CD4-positive, alpha-beta T cell treated with Interleukin-6 at 100 ng/mL for 8 hours (primary cell): ENCODE measurements at places on chromosomes 12 and 14.

- DNase-seq: peak; percentile 68
These were observed 122.9 kb downstream of the PRKCH start for GRCh38 chr14:61444215-61444768.

DNA sequence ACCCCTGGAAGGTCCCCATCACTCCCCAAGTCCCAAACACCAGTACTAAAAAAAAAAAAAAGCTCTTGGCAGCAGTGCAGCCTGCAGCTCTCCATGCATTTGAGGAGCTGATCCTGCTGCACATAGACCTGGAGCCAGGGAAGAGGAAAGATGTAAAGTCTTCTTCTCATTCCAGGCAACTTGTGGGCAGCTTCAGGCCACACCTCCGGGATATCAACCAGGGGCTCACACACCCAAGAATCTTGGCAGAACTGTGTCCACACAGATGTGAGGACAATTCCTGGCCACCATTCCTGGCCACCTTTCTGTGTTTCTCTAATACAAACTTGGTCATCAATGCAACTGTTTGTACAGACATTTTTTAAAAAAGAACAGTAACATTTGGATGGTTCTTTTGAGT lies 72.7 kb downstream of the TMEM132C start:
- no peak for DNase-seq

- DNase-seq: no peak
These were observed 869 bp upstream of the RIMBP2 start for GRCh38 chr12:130716969-130717366.

GRCh38 chr14:55800156-55800785 lies 220.3 kb downstream of the KTN1 start:
- DNase-seq: no peak

- DNase-seq: no peak
These were observed 101.8 kb upstream of the EIF5 start for GRCh38 chr14:103232031-103232808.

DNA sequence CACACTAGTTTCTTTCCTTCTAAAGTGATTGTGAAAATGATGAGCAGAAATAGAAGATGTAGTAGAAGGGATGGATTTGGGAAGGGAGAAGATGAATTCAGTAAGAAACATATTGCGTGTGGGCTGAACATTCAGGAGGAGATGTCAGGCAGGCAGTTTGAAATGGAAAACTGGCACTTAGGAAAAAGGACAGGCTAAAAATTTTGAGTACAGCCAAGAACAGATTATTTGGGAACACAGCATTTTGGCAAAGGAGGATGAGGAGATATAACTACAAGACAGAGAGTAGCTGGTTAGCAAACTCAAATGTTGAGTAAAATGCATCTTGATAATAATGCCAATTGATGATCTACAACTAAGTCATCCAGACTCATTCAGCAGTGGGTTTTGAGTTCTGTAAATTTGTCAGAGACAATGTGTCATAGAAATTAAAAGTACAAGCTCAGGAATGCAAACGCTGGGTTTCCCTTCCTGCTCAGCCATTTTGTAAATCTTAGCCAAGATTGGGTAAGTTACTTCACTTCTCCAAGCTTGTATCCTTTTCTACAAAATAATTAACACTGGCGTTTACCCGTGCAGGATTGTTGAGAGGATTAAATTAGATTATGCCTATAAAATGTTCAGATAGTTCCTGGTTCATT lies 255.0 kb downstream of the NAV3 start:
- DNase-seq: no peak

- DNase-seq: no peak
These were observed 291.7 kb downstream of the RAD51B start for GRCh38 chr14:68111097-68111852.

GRCh38 chr12:110742096-110742717 lies 484 bp downstream of the PPP1CC start:
- DNase-seq: no peak

DNA sequence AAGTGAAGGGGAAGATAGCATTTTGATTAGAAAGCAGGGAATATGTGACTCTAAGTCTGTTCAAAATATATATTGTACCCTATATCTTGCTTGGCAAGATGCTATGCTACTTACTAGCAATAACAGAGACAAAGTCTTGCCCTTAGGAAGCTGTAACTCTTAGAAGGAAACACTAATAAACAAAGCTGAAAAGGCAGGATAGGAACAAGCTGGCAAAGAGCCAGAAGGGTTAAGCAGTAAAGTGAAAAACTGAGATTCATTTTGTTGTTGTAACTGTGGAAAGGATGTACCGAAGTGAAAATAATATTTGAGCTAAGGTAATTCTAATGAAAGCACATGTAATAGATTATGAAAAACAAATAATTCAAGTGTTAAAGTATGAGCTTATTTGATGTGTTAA lies 527.1 kb upstream of the FLRT2 start:
- DNase-seq: no peak

DNA sequence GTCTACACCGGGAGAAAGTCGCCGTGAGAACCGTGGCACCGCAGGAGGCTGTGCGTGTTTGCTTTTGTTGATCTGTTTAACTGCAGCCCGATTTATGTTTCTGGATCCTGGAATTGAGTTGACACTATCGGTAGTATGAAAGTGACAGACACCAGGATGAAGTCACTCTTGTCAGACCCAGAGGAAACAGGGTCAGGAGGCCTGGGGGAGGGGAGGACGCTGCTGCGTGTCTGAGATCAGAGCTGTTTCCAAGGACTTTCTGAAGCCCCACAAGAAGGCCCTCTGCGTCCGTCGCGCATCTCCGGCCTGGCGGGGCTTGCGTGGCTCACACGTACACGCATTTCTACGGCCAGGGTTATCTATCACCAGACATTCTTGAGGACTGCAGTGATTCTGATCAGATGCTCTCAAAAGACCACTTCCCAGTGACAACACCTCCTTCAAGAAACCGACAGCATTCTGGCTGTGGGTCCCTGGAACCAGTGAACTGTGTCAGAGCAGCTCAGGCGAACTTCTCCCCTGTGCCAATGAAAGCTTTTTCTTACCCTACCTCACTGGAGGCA lies 263.4 kb downstream of the ADGRD1 start:
- DNase-seq: no peak

DNA sequence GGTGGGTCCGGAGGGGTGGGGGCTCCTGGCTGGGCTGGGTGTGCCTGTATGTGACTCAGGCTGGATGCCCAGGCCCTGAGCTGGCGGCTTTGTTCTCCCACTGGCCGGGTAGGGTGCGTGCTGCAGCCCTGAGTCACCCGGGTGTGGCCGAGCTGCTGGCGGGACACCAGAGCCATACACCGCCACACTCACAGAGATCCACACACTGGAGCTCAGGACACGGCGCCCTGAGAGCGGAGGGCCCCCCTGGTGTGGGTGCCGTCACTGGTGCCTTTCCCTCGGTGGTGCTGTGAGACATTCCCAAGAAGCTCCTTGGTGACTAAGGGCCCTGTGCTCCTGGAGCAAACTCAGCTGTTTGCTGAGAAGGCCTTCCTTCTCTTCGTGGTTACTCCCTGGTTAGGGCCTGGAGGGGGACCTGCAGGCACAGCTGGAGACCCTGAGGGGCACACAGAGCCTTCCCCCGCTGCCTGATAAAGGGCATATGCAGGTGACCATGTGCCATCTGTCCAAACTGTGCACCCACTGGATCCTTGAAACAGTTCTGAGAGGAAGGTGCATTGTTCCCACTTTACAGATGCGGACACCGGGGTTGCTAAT lies 44.3 kb downstream of the KRT80 start:
- DNase-seq: no peak

- no peak for DNase-seq
These were observed 499.0 kb downstream of the GALC start for GRCh38 chr14:87494010-87494409.

DNA sequence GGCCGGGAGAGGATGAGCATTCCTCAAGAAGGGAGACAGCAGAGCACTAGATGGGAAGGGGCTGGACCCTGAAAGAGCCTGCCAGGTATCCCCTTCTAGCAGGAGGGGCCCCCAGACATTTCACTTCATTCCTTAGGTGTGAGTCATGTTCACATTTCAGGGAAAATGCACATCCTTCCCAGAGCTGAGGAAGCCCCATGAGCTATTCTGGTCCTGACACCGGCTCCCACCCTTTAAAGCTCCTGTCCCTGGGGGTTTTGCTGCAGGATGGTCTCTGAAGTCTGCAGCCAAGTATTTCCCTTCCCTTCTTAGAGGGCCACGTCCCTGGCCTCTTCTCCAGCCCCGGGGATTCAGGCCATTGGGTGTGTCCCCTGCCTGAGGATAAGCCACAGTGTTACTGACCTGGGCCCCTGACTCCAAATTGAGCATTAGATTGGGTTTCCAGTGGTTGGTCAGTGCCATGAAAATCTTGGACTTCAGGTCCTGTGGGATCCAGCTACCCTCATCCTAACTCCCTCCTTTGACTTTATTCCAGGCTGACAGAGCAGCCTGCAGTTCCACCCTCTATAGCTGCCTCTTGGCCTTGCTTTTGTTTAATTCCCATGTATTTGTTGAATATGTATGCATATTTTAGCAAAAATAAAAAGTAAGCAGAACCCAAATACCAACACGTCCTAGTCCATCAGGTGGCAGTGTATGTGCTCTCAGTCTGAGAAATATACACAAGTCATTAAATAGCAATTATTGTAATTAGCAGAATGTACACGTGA lies 267.1 kb downstream of the CACNA1C start:
- DNase-seq: no peak

GRCh38 chr14:61653507-61653906 lies 41.8 kb upstream of the HIF1A start:
- no peak for DNase-seq

DNA sequence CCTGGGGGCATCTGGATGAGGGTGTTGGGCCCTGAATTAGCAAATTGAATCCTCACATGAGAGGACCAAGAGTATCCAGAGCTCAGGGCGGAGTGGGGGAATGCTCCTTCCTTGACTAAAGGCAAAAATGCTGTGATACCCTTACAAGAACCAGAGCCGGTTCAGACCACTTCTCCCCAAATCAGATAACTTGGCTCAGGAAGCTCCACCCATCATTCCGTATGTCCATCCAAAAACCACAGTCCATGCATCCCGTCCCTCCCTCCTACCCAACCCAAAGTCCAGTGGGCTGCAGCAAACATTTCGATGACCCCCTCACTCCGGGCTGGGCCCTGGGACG lies 22.4 kb downstream of the DIO3 start:
- DNase-seq: no peak

- DNase-seq: no peak
These were observed 274.0 kb upstream of the KITLG start for GRCh38 chr12:88854260-88854659.
